ENCODE measurements at places on chromosomes 6 and 20.

- no peak for DNase-seq
Observed at GRCh38 chr20:60403105-60403741, 445.0 kb downstream of the CDH26 start.

GRCh38 chr6:158233214-158233795 lies 65.2 kb downstream of the GTF2H5 start:
- no peak for DNase-seq

DNA sequence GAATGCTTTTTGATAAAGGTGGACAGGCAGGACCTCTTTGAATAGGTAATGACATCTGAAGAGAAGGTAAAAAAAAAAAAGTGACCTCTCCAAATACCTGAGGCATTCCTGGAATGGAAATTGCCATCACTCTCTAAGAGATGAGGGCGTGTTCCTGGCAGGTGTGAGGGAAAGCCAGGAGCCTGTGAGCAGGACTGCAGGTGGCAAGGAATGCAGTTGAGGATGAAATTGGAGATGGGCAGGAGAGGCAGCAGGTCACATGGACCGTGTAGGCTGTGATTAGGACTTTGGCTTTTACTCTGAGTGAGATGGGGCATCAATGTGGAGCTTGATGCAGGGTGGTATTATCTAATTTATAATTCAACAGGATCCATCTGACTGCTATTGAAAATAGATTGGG lies 227.4 kb downstream of the LRFN2 start:
- no peak for DNase-seq

DNA sequence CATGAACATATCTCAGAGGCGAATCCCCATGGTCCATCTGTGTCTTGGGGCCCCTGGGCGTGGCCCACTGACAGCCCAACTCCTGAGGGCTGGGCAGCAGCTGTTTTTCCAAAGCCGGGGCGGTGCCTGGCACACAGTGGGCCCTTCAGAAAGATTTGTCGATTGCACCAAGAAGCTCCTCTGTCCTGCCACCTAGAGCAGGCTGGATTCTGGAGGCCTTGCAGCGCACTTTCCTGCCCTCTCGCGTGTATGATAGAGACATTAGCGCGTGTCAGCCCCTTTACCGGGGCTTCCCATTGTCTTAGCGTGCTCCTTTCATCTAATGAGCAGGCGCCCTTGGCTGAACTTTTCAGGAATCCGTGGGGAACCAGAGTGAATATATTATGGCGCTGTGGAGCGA lies 45.4 kb downstream of the CDH4 start:
- DNase-seq = no peak

GRCh38 chr20:36672991-36673390 lies 27.0 kb upstream of the SLA2 start:
- DNase-seq = no peak

DNA sequence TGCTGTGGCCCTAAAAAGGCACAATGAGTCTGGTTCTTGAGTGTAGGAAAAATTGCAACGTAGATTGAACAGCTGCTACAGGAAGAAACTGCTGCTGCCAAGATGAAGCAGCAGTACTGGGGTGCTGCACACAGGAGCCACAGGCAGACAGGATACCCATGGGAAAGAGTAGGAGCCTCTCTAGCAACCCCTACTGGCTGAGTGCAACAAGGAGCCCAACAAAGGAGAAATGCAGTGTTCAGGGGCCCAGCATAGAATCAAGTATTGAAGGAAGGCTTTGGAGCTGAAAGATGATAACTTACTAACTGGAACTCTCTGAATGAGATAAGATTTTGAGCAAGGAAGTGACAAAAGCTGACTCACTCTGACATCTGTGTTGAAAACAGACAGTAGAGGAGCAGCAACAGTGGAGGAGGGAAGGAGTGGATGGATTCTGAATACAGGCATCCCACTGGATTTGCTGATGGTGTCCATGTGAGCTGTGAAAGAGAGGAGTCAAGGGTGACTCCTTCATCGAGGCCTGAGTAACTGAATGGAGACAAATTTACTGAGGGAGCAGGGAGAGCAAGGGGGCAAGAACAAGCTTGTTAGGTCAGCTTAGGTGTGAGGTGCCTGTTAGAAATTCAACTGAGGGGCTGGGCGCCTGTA lies 534.7 kb upstream of the JARID2 start:
- no peak for DNase-seq

GRCh38 chr6:967701-968100 lies 274.8 kb upstream of the EXOC2 start:
- no peak for DNase-seq

DNA sequence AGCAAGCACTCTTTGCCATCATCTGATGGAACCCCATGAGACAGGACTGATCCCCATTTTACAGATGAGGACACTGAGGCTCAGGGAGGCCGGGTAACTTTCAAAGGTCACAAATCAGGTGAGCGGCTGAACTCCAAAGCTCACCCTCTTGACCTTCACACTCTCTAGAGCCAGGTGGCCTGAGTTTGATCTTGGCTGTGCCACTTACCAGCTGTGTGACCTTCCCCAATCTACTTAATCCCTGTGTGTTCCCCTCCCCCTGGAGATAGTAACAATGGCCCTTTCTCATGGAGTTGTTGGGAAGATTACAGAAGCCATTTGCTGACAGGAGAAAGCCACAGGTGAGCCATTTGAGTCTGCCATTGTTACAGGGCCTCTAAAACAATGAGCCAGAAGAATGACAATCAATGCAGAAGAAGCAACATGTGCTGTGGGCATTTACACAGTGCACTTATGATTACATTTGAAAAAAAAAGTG lies 34.5 kb downstream of the BMP7 start:
- no peak for DNase-seq

DNA sequence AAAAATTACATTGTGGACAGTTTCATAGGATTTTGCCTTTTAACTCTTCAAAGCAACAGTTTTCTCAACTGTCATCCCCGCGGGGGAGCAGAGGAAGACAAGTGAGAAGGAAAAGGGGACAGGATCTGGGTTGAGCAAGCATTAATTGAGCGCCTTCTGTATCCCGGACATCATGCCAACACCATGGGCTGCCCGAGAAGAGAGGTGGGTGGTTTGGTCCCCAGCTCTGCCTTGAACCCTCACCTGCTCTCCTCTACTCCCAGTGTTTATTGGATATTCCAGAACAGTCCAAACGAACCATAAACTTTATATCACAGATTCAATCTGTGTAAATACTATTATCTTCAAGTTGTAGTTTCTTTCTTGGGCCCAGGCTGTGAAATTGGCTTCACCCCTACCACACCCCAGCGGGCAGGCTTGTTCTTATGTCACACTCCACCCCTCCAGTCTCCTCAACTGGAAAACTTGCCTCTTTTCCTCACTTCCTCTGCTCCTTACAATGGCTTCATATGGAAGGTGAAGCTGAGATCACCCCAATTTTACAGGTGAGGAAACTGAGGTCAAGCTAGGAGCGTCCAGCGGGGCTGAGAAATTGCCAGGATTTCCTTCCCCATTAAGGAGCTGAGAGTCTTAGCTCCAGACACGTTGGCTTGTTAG lies 6.0 kb downstream of the PCK1 start:
- DNase-seq = no peak

GRCh38 chr6:43912598-43913371 lies 142.8 kb downstream of the VEGFA start:
- DNase-seq = no peak

DNA sequence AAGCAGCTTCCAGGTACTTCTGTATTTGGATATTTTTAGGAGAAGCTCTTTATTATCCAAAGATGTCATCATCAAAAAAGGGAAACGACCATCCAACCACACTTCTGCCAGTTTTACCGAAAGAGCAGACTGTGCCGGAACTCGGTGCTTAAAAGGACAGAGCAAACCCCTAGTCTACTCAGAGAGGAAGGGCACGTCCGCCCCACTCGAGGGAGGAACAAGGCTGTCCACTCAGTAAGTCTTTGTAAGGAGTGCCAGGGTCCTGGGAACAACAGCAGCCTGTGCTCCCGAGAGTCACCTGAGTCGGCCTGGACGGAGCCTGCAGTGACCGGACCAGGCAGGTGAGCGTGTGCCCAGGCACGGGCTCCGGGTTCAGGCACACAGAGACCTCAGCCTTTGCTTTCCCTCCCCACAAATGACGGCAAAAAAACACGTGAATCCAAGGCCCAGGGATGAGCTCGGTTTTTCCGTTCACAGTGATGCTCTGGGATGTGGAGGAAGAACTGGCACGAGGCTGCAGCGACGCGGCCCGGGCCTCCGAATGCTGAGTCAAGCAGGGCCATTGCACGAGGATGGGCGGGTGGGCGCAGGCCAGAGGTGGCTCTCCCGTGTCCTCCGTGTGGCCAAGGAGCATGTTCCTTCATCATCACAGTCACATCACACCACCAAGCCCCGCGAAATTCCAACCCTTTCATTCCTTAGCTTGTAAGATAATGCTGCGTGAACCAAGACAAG lies 17.4 kb upstream of the SLCO4A1 start:
- DNase-seq = no peak

DNA sequence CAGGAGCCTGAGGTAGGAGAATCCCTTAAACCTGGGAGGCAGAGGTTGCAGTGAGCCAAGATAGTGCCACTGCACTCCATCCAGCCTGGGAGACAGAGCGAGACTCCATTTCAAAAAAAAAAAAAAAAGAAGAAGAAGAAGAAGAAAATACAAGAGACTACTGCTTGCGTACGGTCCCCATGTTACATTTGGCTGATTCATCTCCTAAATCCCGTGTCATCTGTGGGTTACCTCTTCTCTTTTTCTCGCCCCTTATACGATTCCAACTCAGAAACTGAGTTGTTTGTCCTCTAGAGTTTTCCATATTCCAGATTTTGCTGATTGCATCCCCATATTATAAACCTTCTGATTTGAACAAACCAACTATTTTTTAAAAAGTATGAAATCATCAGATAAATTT lies 62.4 kb upstream of the NELFCD start:
- no peak for DNase-seq
